COLO829 (cell line): ENCODE measurements at places on chromosomes 6 and 20.

- DNase-seq = no peak
These were observed 528.9 kb downstream of the EPM2A start for GRCh38 chr6:145206247-145206907.

DNA sequence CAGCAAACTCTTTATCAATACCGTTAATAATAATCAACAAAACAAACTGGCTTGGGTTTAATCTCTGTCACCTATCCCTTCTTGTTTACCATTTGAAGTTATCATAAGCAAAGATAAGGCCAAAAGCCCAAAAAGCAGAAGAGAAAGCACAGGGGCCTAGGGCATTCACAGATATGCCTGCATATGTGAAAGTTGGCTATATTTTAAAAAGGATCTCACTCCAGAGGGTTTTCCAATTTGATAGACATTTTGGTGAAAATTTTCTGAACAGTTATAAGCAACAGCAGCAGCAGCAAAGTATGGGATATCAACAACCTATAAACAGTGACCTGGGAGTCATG, 101.1 kb downstream of the ATXN1 start:
- no peak for DNase-seq

- no peak for DNase-seq
These were observed 44.7 kb upstream of the LRRC1 start for GRCh38 chr6:53750052-53750650.

GRCh38 chr20:54515793-54516628, 40.6 kb downstream of the DOK5 start:
- DNase-seq = no peak

DNA sequence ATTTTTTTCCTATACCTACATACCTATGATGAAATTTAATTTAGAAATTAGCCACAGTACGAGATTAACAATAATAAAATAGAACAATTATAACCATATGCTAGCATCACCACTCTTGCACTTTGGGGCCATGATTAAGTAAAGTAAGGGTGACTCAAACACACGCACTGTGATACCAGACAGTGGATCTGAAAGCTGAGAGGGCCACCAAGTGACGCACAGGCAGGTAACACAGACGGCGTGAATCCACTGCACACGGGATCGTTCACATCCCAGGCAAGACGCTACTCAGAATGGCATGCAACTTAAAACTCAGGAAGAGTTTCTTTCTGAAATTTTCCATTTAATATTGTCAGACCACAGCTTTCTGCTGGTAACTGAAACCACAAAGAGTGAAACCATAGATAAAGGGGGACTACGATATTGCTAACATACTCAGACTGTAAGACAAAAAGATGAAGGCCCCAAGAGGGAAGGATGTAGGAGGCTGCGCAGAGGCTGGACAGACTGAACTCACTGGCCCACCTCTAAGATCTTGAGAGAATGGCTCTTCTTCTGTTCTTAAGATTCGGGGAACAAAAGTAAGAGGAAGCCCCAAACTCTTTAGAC, 17.9 kb downstream of the RRBP1 start:
- no peak for DNase-seq

- no peak for DNase-seq
These were observed 206.3 kb downstream of the PREX1 start for GRCh38 chr20:48621376-48622078.

- no peak for DNase-seq
These were observed 13.5 kb upstream of the CD2AP start for GRCh38 chr6:47464052-47464451.

DNA sequence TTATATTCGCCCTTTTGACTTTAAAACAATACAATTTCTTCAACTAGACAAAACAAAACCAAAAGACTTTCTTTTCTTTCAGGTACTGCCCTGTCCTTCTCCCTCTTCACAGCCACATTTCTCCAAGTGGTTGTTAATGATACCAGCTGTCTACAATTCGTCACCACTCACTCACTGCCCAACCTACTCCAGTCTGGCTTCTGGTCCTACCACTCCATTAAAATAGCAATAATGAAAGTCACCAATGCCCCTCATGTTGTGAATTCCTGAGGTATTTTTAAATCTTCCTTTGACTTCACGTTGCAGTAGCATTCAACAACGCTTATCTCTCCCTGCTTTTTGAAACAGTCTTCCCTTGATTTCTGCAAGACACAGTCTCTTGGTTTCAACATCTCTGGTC, 11.6 kb upstream of the MAN1A1 start:
- no peak for DNase-seq

DNA sequence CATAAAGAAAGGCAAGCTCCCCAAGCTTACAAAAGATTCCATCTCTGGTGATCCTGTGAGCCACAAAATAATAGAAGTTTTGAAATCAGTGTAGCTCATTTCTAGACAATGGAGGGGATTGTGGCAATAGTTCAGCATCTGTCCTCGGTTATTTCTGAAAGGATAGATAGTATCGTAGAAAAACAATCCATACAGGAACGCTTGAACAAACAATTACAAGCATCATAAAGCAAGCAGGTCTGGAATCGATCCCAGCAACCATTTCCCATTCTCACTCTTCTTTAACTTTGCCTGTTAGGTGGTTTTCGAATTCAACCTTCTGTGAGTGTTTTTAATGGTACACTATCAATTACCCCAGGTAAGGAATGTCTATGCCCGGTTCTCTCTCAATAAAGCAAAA, 931.1 kb downstream of the KIF16B start:
- no peak for DNase-seq

GRCh38 chr20:38842558-38842981, 37.1 kb downstream of the PPP1R16B start:
- no peak for DNase-seq

GRCh38 chr6:108868647-108869046, 20.4 kb downstream of the ARMC2 start:
- no peak for DNase-seq

DNA sequence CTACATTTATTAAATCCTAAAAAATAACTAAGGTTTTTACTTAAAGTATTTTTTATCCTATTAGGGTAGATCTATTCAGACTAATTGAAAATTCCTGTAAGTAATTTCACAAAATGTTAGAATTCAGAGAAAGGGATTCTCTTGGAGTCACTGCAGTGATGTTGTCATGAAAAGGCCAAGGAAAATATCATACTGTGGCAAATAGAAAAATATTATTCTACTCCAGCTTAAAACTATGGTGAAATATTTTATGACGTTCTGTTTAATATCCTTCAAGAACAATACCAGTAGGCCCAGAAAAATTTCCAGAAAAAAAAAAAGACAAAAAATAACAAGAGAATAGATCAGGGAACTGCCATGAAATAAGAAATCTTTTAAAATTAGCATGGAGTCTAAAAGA, 73.6 kb downstream of the FILIP1 start:
- no peak for DNase-seq

- DNase-seq = no peak
These were observed 91.8 kb downstream of the NOL4L start for GRCh38 chr20:32493356-32493755.

- no peak for DNase-seq
These were observed 26.2 kb downstream of the CDYL start for GRCh38 chr6:4802312-4802935.

- peak; percentile 8 for DNase-seq
These were observed 211.6 kb upstream of the MARCKS start for GRCh38 chr6:113645576-113645970.

GRCh38 chr6:72792692-72793091, 170.8 kb downstream of the KCNQ5 start:
- DNase-seq = no peak

DNA sequence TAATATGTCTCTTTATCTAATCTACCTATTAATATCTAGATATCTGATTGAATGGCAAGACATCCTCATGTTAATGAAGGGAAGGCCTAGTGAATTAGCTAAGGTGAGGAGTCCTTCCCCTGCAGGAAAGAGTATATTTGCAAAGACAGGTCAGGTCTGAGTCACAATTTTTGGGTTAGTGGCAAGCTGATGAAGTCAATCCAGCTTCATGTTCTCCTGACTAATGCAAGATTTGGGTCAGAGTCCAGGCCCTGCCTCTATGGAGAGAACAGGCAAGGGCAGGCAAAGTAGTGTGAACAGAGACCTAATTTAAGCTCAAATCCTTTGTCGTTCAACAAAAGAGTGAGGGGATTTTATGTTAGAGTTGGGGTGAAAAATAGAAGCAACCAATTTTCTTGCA, 496.7 kb downstream of the BMP2 start:
- DNase-seq = no peak

GRCh38 chr20:14386726-14387125, 49.3 kb upstream of the FLRT3 start:
- no peak for DNase-seq

DNA sequence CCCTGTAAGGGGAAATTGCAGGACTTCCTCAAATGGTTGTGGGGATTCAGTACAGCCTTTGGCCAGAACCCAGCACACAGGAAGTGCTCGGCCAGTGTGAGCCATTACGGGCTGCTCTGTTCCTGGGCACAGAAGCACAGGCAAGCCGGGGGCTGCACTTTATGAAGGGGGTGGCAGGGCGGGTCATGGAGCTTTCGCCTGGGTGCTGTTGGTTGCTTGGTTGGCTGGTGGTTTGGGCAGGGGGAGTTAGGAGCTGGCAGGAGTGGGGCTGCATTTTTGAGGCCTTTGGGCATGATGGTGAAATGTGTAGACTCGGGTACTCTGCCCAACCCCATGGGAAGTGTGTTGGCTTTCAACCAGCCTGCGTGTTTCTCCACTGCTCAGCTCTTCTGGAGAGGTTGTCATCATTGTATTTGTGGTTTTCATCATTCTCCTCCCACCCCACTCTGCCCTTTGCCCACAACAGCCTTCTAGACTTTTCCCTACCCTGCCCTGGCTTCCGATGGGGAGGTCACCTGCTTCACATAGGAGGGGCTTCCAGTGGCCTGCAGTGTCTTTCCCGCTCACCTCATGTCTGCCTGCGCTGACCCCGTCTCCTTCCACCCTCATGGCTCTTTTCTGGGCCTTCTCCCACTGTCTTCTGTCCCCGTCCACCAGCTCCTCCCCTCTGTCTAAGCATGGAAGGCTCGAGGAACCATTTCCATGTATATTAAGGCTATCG, 16.1 kb upstream of the RBM38 start:
- DNase-seq = no peak

DNA sequence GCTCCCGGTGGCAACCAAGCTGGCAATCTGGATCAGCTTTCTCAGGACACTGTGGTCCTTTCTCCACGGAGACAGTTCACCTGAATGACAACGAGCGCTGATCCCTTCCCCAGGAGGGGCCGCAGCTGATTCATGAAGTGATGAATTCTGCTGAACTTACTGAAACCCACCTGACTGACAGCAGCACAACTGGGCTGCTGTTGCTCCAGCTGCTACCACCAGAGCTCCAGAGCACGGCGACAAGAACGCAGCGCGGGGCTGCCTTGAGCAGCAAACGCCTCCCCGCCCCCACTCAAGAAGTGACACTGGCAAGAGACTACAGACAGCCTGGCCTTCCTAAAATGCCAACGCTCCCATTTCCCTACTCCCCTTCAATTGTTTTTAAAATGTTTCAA, 10.0 kb downstream of the PXDC1 start:
- DNase-seq = no peak

DNA sequence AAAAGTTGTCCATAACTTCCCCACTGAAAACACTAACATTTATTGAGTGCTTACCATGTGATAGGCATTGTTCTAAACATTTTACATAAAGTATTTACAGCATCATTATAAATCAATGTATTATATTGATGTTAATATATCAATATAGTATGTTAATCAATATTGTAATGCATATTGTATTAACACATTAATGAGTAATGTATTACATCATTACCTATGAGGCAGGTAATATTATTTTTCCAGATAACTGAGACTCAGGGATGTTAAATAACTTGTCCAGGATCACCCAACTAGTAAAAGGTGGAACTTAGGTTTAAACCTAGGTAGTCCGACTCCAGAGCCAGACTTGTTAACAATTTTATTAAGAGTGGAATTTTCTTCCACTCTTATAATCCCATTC, 12.2 kb upstream of the TREM2 start:
- DNase-seq = no peak

DNA sequence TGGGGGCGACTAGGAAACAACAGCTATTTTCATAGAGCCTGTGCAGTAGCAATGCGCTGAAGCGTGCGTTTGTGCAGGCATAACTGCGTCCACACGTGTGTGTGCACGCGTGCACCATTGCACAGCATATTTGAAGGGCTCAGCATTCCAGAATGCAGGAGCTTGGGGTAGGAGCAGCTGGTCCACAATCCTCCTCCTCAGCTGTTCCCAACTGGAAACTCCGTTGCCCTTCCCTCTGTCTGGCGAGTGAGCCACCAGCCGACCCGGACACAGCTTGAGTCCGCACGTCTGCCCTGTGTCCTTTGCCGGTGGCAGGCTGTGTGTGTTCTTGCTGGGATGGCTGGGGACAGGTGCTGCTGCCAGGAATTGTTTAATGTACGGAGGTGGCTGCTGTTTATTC, 110.2 kb downstream of the SASH1 start:
- DNase-seq = no peak

- DNase-seq = peak; percentile 47
These were observed 5.8 kb downstream of the C6orf132 start for GRCh38 chr6:42136508-42137193.

DNA sequence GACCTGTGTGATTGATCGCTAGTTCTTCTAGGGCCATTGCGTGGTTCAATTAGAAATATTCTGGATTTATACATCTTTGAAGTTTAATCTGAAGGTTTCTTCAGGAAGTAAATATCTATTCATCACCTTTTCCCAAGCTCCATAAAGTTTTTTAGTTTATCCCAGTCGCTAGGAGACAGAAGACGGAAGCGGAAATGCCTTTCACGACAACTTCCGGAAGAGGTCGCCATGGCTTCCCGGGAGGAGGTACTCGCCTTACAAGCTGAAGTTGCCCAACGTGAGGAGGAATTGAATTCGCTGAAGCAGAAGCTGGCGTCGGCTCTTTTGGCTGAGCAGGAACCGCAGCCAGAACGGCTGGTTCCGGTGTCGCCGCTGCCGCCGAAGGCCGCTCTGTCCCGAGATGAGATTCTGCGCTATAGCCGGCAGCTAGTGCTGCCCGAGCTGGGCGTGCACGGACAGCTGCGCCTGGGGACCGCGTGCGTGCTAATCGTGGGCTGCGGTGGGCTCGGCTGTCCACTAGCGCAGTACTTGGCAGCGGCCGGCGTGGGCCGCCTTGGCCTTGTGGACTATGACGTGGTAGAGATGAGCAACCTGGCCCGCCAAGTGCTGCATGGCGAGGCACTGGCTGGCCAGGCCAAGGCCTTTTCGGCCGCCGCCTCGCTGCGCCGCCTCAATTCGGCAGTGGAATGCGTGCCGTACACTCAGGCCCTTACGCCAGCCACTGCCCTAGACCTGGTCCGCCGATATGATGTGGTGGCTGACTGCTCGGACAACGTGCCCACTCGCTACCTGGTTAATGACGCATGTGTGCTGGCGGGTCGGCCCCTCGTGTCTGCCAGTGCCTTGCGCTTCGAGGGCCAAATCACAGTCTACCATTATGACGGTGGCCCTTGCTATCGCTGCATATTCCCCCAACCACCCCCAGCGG, at the start of gene MOCS3:
Gene MOCS3 (plus strand): TSS at position 204 of the 928 bp plus-strand sequence. CDS start 25 bp downstream, at position 229.
- peak; percentile 89 for DNase-seq

GRCh38 chr20:44967207-44967807, 995 bp downstream of the STK4 start:
- no peak for DNase-seq
